Hypothalamus (tissue), 51 donors: ENCODE measurements at places on chromosomes 3 and 15.
A peak's percentile ranks its signal among the peaks of the same experiment; 100 is the strongest.

DNA sequence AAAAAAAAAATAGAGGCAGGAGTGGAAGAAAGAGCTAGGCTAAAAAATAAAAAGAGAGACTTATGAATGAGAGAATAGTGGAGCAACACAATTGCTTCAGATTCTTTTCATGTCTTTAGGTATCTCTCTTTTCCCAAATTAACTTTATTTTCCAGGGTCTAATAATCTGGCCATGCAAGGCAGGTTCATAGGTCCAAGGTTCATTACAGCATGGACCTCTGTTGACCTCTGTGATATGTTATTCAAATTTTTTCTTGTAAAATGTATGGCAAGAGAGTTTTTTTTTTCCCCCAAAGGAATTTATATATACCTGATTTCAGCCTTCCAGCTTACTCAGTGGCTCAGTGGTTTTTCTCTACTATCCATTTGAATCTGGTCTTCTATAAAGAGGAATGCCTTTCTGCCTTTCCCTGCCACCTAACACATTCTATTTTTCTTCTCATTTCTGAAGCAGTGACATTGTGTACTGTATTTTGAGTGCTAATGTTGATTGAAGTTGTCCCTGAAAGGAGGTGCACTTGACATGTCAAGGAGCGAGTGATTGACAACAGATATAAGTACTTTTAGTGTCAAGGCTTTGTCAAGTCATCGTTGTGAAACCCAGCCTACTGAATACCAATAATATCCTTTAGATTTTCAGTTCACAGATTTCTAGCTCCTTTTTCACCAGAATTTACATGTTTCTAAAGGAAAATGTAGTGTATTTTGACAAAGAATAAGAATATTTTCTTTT lies 118.5 kb downstream of the MAP2K5 start:
- DNase-seq = no peak

- no peak for DNase-seq
These were observed at the start of gene CCK for GRCh38 chr3:42266085-42266484. TSS of gene CCK (minus strand) at chr3:42266185. CDS start at chr3:42263630, 2,555 bp downstream.

GRCh38 chr3:155465664-155466063 lies 172.2 kb upstream of the STRIT1 start:
- DNase-seq = no peak

- no peak for DNase-seq
These were observed 172.7 kb downstream of the GHSR start for GRCh38 chr3:172275586-172275985.

- DNase-seq = no peak
These were observed 27.5 kb downstream of the NR1I2 start for GRCh38 chr3:119809249-119810017.

DNA sequence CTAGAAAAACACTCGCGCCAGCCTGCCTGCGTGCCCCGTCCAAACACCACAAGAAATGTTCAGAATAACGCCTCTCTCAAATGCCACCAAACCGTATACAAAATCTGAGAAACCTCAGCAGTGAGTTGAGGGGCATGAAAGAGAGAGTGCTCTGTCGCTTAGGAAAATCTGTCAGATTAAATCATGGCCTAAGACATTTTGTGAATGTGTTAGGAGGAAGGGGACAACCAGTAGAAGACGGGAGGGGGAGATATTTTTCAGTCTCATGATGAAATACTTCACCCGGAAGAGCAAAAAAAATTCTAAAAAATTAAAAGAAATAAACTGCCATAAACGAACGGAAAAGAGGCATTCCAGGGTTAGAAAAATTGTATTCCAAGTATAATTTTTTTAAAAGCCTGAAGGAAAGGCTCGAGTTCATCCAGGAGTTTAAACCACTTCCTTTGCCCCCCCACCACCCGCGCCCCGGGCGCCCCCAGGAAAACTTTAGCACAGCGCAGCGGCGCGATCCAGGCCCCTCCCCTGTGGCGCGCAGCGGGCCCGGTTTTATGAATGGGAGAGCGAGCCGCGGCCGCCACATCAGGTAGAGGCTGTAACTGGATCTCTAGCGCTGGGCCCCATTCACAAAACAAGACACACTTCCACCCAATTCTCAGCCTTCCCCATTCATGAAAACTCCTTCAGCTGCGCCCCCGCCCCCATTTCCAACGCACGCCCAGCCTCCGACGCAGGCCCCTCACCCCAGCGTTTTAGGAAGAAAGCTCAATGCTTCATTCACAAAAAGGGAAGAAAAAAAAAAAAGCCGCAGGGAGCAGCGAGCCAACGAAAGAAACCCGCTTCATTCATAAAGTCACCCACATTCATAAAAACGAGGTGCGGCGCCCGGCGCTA lies 1.4 kb downstream of the ETV5 start:
- peak; percentile 47 for DNase-seq

- no peak for DNase-seq
These were observed 82.8 kb downstream of the PCSK6 start for GRCh38 chr15:101406526-101407195.

DNA sequence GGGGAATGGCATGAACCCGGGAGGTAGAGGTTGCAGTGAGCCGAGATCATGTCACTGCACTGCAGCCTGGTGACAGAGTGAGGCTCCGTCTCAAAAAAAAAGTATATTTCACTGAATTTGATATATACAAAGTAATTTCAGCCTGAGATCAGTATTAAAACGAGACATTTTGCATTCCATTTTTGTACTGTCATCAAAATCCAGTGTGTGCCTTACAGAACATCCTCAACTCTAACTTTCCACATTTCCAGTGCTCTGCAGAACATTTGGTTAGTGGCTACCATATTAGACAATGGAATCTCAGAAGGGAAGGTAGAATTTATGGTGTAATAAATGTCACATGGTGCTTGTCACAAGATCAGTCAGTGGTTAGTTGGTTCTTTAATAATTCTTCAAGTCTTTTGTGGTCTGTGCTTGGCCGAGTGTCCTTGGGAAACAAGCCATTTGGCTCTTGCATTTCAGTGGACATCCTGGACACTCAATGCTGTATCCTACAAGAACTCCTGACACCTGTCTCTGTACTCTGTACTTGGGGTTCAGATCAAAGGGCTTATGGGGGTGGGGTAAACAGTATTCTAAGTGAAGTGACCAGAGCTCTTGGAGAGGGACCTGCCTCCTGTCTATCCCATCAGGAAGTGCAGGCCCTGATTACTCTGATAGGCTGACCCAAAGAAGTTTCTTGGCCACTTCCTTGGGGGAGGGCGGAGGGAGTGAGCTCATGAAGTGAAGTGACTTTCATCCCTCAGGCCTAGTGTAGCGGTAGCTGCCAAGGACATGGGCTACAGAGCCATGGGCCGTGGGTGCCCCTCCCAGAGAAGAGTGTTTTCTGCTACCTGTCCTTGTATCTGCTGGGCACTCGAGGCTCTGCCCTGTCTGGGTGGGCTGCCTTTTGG lies 3.7 kb downstream of the ACVR2B start:
- DNase-seq = no peak

GRCh38 chr3:187983484-187984124 lies 170.4 kb upstream of the LPP start:
- DNase-seq = no peak

DNA sequence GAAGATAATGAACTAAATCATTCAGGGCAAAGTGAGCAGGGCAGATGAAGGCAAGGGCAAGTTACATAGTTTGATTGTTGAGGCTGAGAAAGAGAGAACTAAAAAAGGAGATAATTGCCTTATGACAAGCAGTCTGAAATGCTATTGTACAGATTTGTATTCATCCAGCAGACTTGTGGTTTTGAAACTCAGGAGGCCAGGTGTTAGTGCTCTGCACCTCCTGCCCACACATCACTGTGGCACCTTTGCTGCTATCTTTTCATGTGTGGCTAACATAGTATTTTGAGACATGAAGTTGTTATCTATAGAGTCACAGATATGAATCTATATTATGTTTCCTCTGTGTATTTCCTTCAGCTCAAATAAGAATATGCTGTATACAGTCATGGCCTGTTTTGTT lies 24.3 kb upstream of the SUCLG2 start:
- no peak for DNase-seq

DNA sequence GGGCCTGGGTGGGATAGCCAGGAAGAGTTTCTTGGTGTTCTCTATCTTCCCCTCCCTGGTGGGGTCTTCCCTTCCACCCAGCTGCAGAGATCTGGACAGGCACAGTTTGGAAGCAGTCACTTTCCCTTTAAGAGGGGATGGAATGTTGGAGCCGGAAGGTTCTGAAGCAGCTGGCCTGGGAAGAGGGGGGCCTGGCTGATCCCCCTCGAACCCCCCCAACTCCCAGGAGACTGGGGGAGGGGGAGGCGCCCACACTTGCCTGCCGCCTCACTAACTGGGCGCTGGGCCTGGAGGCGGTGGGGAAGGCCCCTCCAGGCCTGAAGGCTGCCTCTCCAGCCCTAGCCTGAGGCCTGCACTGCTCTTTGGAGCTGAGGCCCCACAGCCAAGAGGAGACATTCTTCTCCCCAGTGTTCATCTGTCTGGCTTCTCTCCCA lies 1.4 kb downstream of the DVL3 start:
- peak; percentile 30 for DNase-seq

DNA sequence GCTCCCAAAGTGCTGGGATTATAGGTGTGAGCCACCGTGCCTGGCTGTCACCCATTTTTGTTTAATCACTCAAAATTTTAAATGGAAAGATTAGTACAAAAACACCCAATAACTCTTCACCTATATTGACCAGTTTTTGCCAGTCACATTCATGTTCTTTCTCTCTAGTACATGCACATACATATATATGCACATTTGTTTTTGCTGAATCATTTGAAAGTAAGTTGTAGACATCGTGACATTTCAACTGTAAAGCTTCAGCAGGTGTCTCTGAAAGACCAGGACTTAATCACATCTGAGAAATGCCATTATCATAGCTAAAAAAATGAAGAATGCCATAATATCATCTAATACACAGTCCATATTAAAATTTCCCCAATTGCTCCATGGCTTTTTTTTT lies 6.5 kb upstream of the SEMA4B start:
- DNase-seq = no peak

DNA sequence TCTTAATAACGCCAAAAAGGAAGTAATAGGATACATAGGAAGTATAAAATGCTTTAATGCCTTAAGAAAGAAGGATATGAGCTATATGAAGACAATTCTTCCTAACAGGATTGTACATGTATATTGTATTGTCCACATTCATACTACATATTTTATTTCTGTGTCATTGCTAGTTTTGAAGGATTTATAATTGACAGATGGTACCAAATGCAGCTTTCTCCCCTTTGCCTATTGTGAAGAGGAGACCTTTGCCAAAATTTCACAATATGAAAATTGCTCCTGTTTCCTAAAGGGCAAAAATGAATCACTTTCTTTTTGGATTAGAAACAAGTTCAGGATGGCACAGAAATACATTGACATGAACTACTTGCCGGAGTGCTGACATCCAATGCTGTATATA lies 34.8 kb upstream of the EOMES start:
- DNase-seq = no peak

DNA sequence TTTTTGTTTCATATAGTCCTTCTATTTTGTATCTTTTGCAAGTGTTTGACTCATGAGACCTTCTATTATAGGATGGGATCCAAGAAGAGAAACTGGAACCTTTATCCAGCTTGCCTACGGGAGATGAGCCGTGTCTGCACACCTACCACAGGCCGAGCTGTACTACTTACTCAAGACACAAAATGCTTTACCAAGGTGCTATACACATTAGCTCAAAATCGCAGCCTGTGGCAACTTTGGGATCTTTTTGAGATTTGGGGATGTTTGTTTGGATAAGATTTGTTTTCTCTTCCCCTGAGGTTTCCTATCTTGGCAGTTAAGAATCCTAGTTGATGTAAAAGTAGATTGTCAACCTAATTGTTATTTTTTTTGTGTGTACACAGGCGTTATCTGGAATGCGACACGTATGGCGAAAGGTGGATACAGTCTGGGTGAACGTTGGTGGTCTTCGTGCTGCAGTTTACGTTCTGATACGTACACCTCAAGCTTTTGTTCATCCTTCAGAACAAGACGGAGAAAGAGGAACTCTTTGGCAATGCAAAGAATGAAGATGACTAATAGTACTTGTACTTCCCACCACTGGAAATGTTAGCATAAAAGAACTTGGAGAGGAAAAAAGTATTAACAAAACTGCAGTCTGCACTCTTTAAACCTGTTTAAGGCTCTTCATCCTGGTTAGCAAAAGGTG lies 13.1 kb upstream of the SETD5 start:
- no peak for DNase-seq

DNA sequence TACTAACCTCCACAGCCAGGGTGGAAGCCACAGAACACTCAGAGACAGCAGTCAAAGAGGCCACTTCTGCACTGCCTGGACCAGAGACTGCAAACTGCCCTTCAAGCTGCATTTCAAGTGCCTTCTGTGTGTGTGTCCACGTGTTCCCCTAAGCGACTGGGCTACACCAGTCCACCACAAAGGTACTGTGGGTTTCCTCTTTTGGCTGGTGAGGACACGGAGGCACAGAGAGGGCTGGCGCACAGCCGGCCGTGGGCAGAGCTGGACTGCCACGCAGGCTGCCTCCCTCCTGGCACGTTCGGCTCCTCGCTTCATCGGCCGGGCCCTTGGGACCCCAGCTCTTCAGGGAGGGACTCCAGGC lies 60.9 kb downstream of the MGLL start:
- peak; percentile 24 for DNase-seq

GRCh38 chr15:71893691-71894090 lies 83.3 kb downstream of the NR2E3 start:
- no peak for DNase-seq

GRCh38 chr3:195802795-195803194 lies 8.9 kb downstream of the MUC4 start:
- DNase-seq = no peak

DNA sequence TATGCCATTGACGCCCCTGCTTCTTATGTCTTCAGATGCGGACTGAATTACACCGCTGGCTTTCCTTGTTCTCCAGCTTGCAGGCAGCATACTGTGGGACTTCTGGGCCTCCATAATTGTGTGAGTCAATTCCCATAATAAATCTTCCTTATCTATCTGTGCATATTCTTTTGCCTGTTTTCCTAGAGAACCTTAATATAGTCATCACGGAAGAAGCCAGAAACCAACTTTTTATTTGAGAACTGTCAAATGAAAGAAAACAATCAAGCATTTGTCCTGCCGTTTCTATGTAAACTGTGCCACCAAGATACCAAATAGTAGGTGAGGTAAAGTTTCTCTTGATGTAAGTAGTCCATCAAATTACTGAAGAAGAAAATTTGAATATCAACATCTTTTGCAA lies 51.8 kb upstream of the B3GALNT1 start:
- DNase-seq = no peak

GRCh38 chr15:39587096-39587721 lies 6.3 kb downstream of the THBS1 start:
- DNase-seq = no peak

DNA sequence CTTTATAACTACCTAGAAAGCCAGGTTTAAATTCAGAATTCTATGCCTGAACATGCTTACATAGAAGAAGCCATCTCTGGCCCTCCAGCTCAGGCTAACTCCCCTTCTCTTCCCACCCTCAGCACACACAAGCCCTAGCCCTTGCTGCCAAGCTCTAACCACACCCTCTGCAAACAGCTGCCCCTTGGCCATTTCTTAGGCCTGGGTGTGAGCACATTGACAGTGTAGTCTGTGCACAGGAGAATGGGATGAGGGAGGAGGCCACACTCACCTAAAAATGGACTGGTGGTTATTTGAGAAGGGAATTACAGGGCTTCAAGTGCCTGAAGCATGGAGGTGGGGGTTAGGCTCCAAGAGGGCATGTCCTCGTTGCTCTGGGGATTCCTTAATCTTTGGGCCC lies 42.3 kb upstream of the SLC25A36 start:
- no peak for DNase-seq

GRCh38 chr15:98324341-98324970 lies 323.9 kb upstream of the IGF1R start:
- DNase-seq = no peak

GRCh38 chr3:161579395-161580126 lies 83.0 kb downstream of the OTOL1 start:
- DNase-seq = no peak

GRCh38 chr3:197595470-197596185 lies 39.9 kb upstream of the BDH1 start:
- no peak for DNase-seq
